Iris pigment epithelial cell (primary cell): ENCODE measurements at places on chromosomes 16 and 17.

- DNase-seq: no peak
These were observed 33.3 kb downstream of the RPH3AL start for GRCh38 chr17:319266-319665.

DNA sequence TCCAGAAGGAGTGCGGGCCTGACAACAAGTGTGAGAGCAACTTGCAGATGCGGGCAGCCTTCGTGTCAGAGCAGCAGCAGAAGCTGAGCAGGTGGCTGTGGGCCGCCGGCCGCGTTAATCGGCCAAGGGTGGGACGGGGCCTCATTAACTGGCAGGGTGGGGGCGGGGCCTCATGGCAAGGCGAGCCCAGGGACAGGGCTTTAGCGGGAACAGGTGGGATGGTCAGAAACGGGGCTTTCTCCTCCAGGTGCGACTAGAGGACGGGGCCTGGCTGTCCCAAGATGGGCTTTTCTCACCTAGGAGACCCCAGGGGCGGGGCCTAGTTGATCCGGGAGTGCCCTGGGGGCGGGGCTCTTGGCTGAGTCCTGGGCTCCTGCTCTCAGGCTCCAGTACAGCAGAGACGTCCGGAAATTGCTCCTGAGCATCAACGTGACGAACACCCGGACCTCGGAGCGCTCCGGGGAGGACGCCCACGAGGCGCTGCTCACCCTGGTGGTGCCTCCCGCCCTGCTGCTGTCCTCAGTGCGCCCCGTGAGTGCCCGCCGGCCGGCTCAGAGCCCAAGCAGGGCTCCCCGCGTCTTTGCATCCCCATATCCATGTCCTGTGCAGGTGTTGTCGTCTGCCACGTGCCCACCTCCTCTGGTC, 18.4 kb upstream of the PDK2 start:
- no peak for DNase-seq

DNA sequence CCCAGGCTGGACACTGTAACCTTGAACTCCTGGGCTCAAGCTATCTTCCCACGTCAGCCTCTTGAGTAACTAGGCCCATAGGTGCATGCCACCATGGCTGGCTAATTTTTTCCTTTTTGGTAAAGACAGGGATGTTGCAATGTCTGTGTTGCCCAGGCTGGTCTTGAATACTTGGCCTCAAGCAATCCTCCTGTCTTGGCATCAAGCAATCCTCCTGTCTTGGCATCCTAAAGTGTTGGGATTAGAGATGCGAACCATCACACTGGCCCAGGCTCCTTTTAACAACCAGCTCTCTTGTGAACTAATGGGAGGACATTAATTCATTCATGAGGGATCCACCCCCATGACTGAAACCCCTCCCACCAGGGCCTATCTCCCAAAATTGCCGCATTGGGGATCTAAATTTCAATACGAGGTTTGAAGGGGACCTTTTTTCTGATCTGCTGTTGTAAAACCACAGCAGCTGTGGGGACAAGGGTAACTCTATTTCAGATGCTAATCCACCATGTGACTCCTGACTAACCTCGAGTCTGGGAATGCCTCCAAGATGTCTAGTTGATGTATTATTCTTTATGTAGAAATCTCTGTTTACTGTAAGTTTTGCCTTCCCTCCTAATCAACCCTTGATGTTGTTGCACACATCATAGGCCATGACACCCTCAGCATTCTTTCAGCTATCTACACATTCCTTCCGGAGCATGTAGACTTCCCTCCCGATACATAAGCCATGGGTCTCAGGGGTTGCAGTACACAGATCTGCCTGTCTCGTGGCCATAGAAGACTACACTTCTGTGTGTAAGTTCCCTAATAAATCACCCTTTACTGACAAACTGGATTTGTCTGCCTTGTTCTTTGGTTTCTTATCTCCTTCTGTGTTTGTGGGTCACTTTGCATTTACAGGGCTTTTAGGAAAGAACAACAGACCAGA, 37.6 kb downstream of the RNF112 start:
- peak; percentile 99 for DNase-seq

GRCh38 chr17:42677921-42678781, 1.4 kb upstream of the PLEKHH3 start:
- peak; percentile 82 for DNase-seq

DNA sequence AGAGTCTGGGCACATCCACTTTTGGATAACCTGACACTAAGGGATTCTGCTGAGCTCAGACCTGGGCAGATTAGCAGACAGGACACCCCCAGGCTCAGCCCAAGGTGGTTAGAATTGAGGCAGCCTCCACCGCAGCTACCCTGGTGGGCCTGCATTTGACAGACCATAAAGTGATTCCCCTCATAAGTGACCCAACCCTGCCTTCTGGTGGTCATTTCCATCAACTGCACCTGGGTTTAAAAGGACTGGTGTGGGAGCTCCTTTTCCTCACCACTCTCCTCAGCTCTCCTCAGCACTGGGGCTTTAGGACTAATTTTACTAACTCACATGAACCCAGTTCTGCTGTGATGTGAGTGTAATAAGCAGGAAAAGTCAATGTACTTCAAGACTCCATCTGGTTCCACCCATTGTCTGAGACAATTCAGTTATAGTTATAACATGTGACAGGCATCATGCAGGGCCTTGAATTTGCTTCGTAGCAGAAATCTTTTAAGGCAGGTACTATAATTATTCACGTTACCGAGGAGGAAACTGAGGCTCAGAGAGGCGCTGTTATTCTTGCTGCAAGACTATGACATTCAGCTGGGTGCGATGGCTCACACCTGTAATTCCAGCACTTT, 42.5 kb downstream of the MYH3 start:
- DNase-seq: peak; percentile 40
